Activated CD8-positive, alpha-beta T cell treated with anti-CD3 and anti-CD28 coated beads for 36 hours (primary cell): ENCODE measurements at places on chromosomes 7 and 10. TPM values are rescaled to one million over a fixed set of nuclear protein-coding genes. Genes with fewer than 3 reads are reported as not detected.

STEAP4 gene
- not detected for total RNA-seq

SP8 gene
- total RNA-seq: not detected

- peaks cover 32% of the 10 kb centered on the region for H3K4me1 ChIP-seq
- peak overlapping the region; percentile 93 for H3K4me3 ChIP-seq
- peak overlapping the region; percentile 95 for H3K27ac ChIP-seq
- DNase-seq: peak; percentile 29
These were observed 871 bp downstream of the ST7 start for GRCh38 chr7:116953906-116954838.

DNA sequence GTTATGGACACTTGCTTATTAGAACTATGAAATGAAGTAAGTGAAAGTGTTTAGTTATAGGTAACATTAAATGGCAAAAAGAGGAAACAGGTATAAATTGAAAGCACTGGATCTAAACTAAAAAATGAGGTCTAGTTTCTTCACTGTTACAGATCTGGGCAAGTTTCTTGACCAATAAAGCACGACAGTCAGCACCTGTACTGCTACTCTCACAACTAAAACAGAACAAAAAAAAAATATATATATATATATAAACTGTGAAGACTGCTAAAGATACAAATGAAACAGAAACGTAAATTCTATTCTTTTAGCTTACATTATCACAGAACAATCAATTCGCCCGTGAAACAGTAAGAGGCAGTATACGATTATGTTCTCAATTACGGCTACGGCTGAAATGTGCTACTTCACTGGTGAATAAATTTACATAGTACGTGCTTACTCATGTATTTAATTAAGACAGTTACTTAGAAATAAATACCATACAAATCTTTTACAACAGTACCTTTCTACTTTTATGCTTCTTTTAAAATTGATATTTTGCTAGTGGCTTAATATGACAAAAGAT, 4.2 kb downstream of the AHR start:
- H3K36me3 ChIP-seq: peaks cover 10% of the 10 kb centered on the region
- H3K27ac ChIP-seq: no peak overlapping the region
- peak overlapping the region; percentile 52 for H3K4me3 ChIP-seq
- no peak for DNase-seq
- H3K27me3 ChIP-seq: no peaks in the 10 kb centered on the region
- H3K4me1 ChIP-seq: peaks cover 41% of the 10 kb centered on the region

DNA sequence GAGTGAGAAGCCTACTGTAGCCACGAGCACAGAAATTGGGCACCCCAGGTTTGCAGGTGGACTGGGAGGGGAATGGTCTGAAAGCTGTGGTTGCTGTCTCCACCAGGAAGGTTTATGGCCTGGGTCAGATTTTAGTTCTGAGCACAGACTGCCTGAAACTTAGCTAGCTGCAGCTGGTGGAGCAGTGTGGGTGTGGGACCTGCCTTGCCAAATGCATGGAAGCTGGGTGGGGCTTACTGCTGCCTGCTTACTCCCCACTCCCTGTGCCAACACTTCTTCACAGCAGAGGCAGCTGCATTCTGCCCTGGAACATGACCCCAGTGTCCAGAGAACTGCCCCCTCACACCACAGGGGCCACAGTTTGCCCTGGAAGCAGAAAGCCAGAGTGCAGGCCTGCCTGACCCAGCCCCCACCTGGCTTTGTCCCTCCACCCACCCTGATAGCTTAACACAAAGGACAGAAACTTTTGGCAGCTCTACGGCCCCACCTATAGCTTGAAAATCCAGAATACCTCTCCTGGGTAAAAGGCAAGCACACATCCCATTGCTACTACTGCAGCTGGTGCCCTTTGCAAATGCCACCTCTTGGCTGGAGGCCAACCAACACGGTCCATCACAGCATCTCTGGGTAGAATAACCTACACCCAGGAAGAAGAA, 281.6 kb downstream of the AGMO start:
- no peaks in the 10 kb centered on the region for H3K36me3 ChIP-seq
- H3K27me3 ChIP-seq: no peaks in the 10 kb centered on the region
- no peak overlapping the region for H3K4me3 ChIP-seq
- no peak for DNase-seq

DNA sequence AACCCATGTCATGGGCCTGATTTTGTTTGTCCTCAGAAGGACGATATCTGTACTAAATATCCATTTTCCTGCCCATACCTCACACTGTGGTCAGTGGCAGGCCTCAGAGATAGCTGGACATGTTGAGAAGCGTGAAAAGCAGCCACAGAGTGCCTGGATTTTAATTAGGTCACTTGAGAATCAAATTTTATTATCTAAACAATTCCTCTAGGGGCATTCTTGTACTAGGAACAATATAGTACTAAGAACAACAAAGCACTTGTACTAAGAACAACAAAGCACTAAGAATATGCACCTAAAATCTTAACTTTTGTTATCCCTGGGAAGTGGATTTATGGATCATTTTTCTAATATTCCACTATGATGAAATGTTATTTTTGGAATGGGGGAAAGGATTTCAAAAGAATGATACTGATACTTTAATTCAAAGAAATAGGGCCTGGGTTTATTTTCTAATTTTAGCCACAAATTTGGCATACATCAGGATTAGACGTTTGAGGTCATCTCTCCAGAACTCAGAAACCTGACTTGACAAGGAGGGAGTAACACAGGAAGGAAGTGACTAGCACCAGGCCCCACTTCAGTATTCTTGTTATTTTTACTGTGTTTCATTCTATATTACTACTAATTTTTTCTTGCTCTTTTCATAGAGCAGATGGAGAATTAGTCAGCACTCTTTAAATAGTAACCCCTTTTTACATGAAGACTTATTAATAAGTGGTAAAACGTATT, 112.2 kb downstream of the EXOC4 start:
- no peak overlapping the region for H3K27ac ChIP-seq
- H3K4me3 ChIP-seq: no peak overlapping the region
- DNase-seq: no peak
- H3K27me3 ChIP-seq: no peaks in the 10 kb centered on the region
- peaks cover 19% of the 10 kb centered on the region for H3K36me3 ChIP-seq
- peaks cover 12% of the 10 kb centered on the region for H3K4me1 ChIP-seq

NEUROD6 gene
- total RNA-seq: not detected

DNA sequence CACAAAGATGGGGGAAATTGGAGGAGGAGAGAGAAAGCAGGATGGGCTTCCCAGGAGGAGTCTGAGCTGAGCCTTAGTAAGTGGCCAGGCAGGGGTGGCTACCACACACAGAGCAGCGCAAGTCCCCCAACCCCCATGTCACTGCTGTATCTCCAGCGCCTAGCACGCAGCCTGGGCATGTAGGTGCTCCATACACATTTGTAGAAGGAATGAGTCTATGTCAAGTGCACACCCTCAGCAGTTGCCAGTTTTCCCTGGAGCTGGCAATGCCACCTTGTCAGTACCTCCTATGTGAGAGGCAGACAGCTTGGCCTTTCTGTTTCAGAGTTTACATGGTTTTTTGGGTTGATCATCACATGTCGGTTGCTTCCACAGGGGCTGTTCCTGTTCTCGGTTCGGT, 116.1 kb downstream of the CLEC2L start:
- peaks cover 52% of the 10 kb centered on the region for H3K4me1 ChIP-seq
- DNase-seq: no peak
- no peaks in the 10 kb centered on the region for H3K27me3 ChIP-seq

ASB10 gene
- not detected for total RNA-seq

DNA sequence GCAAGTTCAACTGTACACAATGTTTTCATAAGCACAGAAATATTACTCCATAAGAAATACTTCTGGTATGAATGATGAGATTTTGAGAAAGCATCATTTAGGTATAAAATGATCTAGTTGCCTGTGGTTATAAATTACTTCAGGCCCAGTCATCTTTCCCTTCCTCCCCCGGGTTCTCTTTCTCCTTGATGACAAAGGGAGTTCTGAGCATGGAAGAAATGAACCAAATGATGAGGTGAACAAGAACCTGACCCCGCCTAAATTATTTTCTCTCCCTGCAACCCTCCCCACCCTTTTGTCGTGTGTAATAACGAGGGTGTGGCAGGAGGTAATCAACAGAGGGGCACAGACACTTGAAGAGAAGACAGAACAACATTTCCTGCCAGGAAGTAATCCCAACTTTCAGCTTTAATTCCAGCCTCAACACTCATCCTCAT, 319.6 kb upstream of the SP8 start:
- no peak overlapping the region for H3K4me3 ChIP-seq
- H3K27ac ChIP-seq: no peak overlapping the region
- H3K27me3 ChIP-seq: peaks cover 4% of the 10 kb centered on the region
- peaks cover 2% of the 10 kb centered on the region for H3K4me1 ChIP-seq
- H3K36me3 ChIP-seq: no peaks in the 10 kb centered on the region
- no peak for DNase-seq

BUB3 gene
- 273 TPM for total RNA-seq

MICU1 gene
- total RNA-seq: 29.9 TPM

DNA sequence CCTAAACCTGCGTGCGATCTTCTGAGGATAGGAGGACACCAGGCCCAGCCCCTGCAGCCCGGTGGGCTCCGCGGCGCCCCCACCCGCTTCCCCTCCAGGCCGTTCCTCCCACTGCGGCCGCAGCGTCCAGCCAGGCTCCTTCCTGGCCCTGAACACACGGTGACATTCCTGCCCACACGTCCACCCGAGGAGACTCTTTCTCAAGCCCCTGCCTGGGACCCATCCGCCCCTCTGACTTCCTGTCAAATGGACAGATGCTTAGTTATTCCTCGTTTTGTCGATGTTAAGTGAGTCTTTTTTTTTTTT, 32.4 kb upstream of the RNF32 start:
- DNase-seq: no peak
- H3K4me1 ChIP-seq: peaks cover 13% of the 10 kb centered on the region
- H3K27me3 ChIP-seq: peaks cover 31% of the 10 kb centered on the region
- no peaks in the 10 kb centered on the region for H3K36me3 ChIP-seq

- no peak overlapping the region for H3K4me3 ChIP-seq
- DNase-seq: no peak
- peaks cover 3% of the 10 kb centered on the region for H3K27me3 ChIP-seq
- no peaks in the 10 kb centered on the region for H3K36me3 ChIP-seq
These were observed 41.9 kb downstream of the IQUB start for GRCh38 chr7:123492485-123492884.
